ENCODE measurements at places on chromosomes 1 and 21.
A peak's percentile ranks its signal among the peaks of the same experiment; 100 is the strongest.

- no peak for DNase-seq
These were observed 8.1 kb downstream of the ACOT11 start for GRCh38 chr1:54556110-54556509.

DNA sequence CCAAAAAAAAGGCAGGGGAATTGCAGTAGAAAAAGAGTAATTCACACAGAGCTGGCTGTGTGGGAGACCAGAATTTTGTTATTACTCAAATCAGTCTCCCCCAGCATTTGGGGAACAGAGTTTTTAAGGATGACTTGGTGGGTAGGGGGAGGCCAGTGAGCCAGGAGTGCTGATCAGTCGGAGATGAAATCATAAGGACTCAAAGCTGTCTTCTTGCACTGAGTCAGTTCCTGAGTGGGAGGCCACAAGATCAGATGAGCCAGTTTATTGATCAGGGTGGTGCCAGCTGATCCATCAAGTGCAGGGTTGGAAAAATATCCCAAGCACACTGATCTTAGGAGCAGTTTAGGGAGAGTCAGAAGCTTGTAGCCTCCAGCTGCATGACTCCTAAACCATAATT lies 23.7 kb upstream of the EDARADD start:
- DNase-seq: no peak

DNA sequence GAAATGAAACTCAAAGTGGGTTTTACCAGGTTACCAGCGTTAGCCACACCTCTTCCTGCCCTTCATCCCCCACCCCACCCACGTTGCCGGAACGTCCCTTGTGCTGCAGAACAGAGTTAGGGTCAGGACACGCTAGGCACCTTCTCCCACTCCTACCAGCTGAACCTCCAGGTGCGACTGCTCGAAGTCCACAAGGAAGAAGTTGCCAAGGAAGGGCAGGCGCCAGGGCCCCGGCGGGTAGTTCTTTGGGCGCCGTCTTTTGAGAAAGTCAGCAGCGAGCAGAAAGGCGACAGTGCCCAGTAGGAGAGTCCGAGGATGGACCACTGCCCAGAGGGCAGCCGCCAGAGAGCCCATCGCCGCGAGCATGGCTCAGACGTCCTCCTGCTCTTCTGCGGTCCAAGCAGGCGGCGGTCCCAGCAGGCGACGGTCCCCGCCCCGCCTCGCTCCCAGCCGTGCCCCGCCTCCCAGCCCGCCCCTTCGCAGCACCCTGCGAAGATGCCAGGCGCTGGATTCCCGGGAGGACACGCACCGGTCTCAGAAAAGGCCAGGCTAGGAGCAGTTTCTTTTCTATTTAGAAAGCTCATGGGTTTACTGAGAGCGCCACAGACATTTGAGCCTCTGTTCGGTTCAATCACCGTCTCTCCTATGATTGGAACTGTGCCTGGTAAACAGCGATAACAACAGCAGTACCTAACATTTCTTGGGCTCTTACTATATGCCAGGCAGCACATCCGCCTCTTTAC lies at the start of gene CYP2J2:
TSS of gene CYP2J2 (minus strand) at position 393 of the 743 bp plus-strand sequence. CDS start at position 366, 27 bp downstream.
- DNase-seq: peak; percentile 1

DNA sequence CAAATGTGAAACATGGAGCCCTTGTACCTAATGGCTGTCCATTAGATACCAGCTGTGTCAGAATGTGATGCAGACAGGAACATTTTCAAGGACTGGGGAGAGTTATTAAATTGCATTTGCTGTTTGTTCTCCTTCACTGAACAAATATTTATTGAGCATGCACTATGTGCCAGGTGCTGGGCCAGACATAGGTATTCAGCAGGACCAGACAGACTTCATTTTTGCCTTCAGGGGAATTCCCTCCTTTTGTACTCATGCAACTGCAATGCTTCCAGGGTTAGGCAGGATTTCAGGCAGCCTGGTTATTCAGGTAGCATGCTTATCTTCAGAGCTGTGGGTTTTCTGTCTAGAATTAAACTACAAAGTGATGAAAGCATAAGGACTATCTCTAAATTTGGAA lies 64.2 kb upstream of the SMYD2 start:
- no peak for DNase-seq

DNA sequence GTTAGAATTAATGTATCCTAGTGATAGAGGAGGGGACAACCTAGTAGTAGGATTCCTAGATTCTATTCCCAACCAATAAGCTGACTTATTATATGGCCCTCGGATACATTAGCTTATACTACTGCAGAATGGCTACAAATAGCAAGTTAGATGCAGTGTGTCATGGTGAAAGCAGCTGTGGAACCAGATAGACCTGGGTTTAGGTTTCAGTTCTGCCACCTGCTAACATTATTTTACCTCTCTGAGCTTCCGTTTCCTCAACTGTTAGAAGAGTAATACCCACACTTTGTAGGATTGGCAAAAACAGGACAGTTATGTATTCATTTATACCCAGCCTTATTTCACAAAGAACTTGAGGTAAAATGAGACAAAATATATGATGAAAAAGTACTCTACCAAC lies 21.6 kb upstream of the MAGOH start:
- no peak for DNase-seq

DNA sequence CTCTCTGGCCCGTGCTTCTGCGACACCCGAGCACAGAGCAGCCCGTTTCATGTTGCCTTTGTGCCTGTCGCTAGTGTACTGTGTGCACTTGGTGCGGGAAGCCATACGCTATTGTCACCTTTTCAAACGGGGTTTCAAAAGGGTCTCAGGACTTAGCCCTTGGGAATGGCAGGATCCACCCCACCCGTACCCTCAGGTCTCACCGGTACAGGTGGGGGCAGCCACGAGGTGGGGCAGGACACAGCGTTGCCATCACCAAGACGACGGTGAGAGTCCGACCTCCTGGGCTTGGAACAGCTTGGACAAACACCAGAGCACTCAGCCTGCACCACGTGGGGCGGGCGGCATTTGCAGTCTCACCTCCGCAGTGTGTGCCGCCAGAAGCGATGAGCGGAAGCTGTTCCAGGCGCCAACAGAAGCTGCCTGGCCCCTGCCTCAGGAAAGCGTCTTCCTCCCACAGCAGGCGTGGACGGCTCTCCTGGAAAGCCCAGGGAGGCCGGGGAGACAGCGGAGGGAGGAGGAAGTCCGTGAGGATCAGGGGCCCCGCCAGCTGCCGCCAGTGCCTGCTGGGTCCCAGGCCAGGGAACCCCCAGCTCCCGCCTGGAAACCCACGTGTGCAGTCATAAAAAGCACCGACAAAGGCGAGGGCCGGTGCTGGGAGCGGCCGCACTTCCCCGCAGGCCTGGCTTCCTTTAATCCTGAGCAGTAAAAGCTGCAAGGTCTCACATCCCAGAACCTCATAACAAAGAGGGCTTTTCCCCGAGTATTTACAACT lies 131.3 kb upstream of the ARHGEF16 start:
- DNase-seq: no peak

DNA sequence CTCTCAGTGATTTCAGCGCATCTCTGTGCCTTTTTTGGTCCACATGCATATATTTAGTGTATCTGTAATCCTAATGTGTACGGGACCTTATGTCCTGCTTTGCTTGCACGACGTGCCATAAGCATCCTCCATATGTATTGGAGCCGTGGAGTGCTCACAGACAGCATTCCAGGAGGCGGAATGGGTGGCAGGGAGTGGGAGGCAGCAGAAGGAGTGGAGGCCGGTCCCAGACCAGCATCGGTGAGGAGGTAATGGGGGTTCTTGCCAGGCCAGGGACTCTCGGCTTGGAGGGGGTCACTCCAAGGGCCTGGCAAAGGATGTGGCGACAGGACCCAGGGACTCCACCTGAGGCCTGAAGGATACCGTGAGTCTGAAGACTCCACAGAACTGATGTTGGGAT lies 185.0 kb downstream of the CAMTA1 start:
- DNase-seq: no peak

- DNase-seq: no peak
These were observed 292.5 kb downstream of the NCAM2 start for GRCh38 chr21:21290751-21291150.

DNA sequence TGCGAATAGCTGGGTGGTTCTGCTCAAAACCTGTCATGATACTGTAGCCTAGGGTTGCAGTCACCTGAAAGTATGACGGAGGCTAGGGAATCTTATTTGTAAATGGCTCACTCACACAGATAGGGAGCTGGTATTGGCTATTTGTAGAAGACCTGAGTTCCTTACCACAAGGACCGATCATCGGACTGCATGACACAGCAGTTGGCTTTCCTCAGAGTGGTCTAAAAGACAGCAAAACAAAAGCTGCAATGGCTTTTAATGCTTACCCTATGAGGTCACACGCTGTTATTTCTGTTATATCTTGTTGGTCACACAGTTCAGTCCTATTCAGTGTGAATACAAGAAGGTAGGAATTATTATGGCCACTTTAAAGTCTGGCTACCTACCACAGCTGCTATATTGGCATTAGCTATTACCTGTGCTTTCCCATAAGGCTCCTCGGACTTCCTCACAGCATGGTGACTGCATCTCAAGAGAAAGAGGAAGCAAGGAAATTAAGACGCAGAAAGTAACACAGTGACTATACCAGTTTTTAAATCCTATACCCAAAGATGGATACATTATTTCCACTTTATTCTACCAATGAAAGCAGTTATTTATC lies 68.4 kb upstream of the LRRC7 start:
- no peak for DNase-seq

DNA sequence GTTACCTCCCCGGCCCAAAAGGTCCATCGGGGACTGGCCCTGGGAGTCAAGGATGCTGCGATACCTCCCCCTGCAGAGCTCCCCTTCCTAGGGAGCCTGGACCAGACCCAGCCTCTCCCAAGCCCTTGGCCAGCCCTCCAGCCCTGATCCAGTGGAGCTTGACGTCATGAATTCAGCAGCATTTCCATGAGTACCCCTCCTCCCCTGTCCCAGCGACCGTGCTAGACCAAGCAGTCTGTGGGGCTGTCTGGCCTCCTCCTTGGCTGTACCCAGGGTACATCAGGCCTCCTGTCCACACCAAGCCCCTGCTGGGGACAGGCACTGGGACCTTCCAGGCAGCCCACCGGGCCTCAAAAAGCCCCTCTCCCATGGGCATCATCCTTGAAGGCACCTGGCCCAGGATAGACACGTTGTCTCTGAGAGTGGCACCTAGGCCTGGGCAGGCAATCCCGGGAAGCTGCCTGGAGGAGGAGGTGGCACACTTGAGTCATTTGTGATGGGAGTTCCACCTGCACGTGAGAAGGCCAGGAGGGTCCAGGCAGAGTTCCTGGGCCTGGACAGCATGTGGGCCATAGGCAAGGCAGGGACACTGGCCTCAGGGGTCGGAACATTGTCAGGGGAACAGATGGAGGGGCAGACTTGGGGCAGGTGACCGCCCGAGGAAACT lies 46.4 kb downstream of the WNT9A start:
- no peak for DNase-seq

DNA sequence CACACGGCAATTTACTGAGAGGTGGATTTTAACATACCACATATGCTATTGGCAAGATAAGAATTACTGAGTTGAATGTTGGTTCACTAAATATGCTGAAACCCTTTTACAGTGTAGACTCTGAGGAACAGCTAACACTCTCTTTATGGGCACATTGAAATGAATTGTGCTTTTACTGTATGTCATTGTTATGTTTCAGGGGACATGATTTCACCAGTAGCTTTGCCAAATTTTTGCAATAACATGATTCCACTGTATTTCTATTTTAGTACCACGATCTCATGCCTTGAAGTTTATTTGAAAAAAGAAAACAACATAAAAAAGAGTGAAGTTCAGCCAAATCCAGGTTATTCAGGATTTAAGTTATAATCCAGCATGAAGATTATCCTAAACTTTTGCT lies 188.5 kb downstream of the HLX start:
- DNase-seq: no peak

DNA sequence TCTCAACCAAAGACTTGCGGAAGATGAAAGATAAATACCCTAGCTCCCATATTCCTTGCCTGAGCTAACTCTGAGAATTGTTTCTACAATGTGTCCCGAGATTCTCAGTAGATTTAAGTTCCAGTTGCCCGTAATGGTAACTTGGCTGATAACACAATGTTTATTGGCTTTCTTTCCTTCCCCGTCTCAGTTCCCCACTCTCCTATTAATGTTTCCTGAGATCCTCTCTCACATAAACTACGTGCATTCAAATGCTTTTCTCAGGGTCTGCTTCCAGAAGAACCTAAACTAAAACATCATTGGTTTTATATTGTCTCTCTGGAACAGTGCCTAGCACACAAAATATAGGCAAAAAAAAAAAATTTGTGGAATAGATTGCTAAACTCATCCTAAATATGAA lies 794.2 kb upstream of the ADGRL2 start:
- DNase-seq: no peak

DNA sequence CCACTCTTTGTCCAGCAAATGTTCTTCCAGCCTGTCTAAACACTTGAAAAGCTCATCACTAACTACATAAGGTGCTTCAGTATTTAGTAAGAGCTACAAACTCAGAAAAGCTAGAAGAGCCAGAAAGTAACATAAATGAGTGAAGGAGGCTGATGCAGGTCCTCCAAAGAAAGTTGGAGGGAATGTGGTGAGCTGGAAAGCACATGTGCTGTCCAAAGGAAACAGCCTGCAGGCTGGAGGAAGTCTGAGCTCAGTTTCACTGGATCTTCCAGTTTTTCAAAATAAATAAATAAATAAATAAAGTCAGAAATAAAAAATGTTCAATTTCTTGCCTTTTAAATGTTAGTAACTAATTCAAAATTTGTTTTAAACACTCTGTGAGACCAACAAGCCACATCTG lies 25.5 kb downstream of the ZC3H11B start:
- DNase-seq: no peak

DNA sequence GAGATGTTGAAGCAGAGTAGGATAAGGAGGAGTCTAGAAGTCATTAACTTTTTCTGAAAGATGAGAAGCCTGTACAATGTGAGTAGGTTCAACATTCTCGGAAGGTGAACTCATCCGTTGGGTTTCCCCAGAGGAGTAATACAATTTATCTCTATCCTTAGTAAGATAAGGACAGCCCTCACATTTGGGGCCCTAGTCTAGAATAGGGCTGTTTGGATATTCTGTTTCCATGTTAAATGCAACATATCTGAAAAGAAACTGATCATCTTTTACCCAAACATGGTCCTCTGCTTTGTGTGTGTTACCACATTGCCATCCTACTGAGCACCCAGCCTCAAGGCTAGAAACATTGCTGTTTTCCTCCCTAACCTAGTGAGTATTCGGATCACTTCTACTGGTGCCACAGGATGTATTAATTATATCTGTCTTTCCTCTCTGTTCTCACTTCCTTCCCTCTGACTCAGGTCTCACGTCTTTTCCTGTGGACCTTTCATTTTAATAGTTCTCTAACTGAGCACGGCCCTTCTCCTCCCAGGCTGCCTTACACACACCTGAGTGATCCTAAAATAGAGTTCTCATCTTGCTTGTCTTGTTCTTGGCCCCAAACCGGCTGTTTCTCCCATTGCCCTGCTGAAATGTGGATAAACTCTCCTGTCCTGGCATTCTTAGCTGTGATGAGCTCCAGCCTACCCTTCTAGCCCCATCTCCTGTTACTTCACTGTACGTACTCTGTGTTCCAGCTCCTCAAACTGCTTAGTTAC lies 91.7 kb downstream of the CDC14A start:
- DNase-seq: no peak

DNA sequence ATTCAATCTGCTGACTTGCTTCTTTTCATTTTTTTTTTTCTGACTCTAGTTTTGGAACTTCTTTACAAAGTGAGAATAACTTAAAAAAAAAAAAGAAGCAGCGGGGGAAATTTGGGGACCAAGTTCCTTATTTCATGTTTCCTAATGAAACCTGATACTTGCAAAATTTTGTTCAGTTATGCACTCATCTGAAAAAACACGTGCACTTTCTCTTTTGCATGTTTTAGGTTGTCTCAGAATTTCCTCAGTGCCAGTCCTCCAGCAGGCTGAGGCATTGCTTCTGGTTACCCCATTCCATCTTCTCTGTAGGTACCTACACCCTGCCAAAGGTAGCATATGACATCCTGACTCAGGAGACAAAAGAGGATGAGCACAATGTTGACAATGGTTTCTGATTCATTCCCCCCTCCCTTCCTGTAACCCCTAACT lies 299.7 kb downstream of the GRIK1 start:
- no peak for DNase-seq

GRCh38 chr1:243798726-243799125 lies 51.3 kb downstream of the AKT3 start:
- no peak for DNase-seq
